HCT116 (cell line): ENCODE measurements at places on chromosomes 12 and 14. TPM values are rescaled to one million over a fixed set of nuclear protein-coding genes. Genes with fewer than 3 reads are reported as not detected.

GRCh38 chr14:70114621-70115156, 74.1 kb downstream of the SLC8A3 start:
- no peak for DNase-seq

KRT73 gene
- total RNA-seq: not detected

- no peak for DNase-seq
Measured at GRCh38 chr12:28909291-28909690, 239.8 kb upstream of the FAR2 start.

NOVA1 gene
- total RNA-seq: not detected

- no peak for DNase-seq
Measured at GRCh38 chr12:53954694-53955035, at the start of gene HOXC12. Gene HOXC12, plus strand, starts transcription at chr12:53954903. Its CDS starts 27 bp downstream, at chr12:53954930.

- DNase-seq: no peak
Measured at GRCh38 chr14:90587918-90588317, 191.1 kb downstream of the CALM1 start.

FAM186B gene
- 0.42 TPM for total RNA-seq

GRCh38 chr12:121799156-121799841, 4.5 kb upstream of the SETD1B start:
- DNase-seq: peak; percentile 75

GRCh38 chr12:104694711-104695110, 238.0 kb downstream of the CHST11 start:
- no peak for DNase-seq

GZMB gene
- total RNA-seq: 0.74 TPM

DNA sequence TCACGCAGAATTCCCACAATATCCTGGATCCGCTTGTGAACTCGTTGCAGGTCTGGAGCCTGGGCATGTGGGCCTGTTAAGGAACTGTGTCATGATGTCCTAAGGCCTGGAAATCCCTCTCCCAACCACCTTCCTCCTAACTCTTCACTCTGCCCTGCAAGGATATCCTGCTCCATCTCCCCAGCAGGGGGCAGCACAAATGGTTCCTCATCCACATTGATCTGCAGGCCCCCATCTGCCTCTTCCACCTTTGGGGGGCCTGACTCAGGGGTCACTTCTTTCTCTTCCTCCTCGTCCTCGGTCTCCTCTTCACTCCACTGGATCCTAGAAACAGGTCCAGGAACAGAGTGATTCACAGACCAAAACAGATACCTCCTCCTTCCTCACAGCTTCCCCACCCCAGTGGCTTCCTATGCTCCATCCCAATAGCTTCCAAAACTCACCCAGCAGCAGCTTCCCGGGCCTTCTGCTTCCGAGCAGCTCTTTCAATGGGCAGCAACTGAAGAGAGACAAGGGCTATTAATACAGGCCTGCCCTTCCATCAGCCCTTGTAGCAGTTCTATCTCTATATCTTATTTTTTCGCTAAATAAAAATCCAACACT, 4.5 kb downstream of the NOP2 start:
- no peak for DNase-seq

- no peak for DNase-seq
Measured at GRCh38 chr12:13328535-13328934, 132.0 kb downstream of the EMP1 start.

DNA sequence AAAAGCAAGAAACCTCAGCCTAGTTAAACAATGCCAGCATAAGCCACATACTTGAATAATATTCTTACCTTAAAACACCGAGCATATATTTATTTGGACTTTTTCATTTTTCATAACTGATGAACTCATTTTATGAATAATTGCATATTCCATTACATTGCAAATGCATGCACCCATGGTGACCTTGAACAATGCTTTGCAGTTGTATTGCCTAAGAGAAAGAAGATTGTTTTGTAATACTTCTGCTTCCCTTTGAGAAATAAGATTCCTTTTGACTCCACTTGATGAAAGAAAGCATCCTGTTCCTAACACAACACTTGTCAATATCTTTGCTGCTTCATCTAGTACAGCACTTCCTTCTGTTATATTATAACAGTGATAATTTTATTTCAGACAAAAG, 1182.2 kb downstream of the FLRT2 start:
- DNase-seq: no peak

- DNase-seq: no peak
Measured at GRCh38 chr14:27727251-27727770, 1039.3 kb upstream of the FOXG1 start.

MYL2 gene
- total RNA-seq: 0.39 TPM

CSRP2 gene
- 36.1 TPM for total RNA-seq

SIX1 gene
- total RNA-seq: 2.5 TPM

A2M gene
- total RNA-seq: 3.0 TPM

GDF3 gene
- total RNA-seq: not detected

FLRT2 gene
- 0.17 TPM for total RNA-seq

DNA sequence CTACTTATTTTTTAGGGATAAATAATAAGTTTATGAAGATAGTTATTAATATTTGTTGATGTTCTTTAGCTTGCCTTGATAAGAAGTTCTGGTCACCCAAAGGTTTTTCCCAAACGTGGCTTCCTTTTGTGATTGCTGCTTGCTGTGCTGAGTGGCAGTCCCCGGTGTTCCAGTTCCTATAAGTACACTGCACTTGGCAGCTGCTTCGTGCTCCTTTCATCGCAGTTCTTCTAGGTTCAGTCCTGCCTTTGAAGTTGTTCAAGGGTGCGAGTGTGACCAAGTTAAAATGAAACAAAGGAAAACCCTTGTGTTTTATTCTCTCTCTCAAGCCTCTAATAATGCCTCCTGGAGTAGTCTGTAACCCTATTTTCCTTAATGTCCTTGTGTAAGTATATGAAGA, 128.5 kb upstream of the ATF1 start:
- no peak for DNase-seq

- DNase-seq: no peak
Measured at GRCh38 chr12:87930033-87930432, 99.2 kb downstream of the C12orf50 start.

DNA sequence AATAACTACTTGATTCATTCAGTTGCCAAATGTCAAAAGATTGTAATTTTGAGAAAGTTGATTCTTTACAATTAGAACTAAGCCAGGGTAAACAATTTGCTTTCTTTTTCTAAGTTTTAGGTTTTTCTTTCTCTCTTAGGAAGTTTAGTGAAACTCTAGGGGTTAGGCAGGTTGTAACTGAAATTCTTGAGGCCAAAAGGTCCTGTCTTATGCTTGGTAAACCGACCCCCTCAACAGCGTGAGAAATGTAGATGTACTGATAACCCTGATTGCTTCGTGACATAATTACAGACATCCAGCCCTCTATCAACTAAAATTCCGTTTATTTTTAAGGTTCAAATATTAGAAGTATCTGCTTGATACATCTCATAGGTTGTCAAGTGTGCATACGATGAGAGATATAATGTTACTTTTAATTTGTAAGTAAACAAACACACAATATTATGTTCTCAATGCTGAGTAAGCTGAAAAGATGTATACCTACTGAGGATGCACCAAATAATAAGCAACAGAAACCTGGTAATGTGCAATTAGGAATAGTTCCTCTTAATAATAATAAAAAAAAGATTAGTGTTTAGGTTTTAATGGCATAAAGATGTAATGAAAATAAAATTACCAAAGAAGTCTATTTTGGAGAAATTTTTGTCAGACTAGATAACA, 7.2 kb downstream of the FUT8 start:
- no peak for DNase-seq

DNA sequence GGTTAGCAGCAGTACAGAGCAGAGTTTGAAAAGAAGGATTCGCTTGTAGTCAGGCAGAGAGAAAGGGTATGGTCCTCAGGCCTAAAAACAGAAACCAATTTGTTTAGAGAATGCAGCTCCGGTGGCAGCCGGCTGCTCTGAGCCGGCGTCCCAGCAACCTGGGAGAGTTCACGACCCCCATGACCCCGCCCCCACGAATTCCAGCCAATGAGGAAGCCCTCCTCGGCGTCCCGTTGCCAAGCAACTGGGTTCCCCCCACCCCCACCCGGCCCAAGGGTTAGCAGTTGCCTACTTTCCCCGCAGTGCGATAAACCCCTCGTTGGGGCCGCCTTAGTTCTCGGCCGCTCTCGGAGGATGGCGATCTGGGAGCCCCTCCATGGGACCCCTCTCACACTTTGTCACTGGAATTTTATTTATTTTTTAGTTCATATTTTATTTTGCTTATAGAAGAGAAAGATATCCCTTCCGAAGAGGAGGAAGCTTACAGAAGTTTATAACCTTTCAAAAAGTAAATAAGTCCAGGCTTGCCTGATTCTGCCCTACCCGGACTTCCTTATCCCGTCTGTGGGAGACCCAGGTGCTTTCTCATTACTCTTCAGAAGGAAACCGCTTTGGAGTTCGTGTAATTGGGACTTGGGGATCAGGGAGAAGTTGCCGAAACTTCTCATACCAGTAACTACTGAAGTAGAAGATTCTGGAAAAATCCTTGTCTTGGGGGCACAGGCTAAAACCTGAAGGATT, at the start of gene CCDC60:
TSS of gene CCDC60 (plus strand) at position 300 of the 741 bp plus-strand sequence. CDS start 448 bp downstream, outside the sequence.
- no peak for DNase-seq

GRCh38 chr14:38481952-38482678, 226.2 kb upstream of the CLEC14A start:
- DNase-seq: no peak

- DNase-seq: no peak
Measured at GRCh38 chr14:67269298-67270060, 28.2 kb downstream of the PALS1 start.

DCN gene
- total RNA-seq: 3.6 TPM

- no peak for DNase-seq
Measured at GRCh38 chr14:69170839-69171238, 17.9 kb upstream of the DCAF5 start.
